NCI-H1694 treated with DMSO at 0.1 percent for 48 hours (cell line): ENCODE measurements at places on chromosomes 11 and 22.
A peak's percentile ranks its signal among the peaks of the same experiment; 100 is the strongest.

GRCh38 chr22:23218053-23218866, 38.0 kb downstream of the BCR start:
- DNase-seq, result no peak

- DNase-seq, result no peak
These were observed 56.9 kb downstream of the ATG16L2 start for GRCh38 chr11:72871119-72871518.

- DNase-seq, result peak; percentile 25
These were observed 1.6 kb downstream of the NR1H3 start for GRCh38 chr11:47259232-47259977.

- DNase-seq, result no peak
These were observed 537.4 kb upstream of the B3GAT1 start for GRCh38 chr11:134949121-134950090.

DNA sequence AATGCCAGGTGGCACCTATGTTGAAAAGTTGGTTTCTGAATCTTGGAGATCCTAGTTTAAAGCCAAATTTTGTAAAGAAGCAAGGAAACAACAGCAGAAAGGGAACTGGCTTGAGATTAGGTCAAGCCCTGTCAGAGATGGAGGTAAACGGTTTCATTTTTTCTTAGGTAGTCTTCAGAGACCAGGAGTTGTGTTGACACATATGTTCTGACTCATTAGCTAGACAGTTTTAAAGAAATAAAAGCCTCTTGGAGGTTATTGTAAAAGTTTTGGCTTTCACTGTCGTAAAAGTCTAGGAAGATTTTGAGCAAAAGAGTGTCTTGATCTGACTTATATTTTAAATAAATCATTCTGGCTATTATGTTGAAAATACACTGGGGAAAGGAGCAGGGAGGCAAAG, 151.5 kb upstream of the CTSC start:
- DNase-seq, result no peak

DNA sequence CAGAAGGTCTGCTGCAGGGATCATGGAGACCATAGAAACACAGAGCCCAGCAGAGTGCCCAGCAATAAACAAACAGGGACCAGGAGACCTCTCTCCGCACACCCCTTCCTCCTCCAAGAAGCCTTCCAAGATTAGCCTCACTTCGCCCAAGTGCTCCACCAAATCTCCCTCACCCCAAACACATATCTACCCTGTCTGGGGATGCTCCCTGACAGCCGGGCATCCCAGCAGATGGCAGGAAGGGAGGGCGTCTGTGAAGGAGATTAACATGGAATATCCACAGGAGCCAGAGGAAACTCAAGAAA, 26.5 kb downstream of the ARAP1 start:
- DNase-seq, result no peak

GRCh38 chr22:23621082-23621780, 10.9 kb downstream of the DRICH1 start:
- DNase-seq, result no peak

DNA sequence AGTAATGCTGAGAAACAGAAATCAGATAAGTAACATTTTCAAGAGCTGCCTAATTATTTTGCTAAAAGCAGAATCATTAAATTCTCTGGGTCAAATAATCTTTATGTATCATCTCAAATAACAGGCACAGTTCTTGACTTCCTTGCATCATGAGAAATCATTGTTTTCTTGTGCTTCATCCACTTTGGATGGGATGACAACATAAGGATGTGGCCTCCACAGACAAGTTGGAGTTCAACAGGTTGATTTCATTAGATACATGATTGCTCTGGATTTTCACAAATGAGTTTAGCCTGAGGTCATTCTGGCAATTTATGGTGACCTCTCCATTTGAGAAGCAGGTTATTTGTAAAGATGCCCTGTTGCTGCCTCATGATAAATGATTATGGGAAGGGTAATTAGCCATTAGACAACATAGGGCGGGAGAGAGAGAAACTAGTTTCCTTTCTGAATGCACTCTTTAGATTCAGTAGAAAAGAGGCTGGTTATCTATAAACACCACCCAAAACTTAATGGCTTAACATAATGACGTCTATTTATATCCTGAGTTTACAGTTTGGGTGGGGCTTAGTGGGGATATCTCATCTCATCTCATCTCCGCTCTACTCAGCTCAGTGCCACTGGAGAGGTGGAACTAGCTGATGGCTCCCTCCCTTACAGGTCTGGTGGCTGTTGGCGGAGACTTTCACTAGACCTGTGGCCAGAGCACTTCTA, 35.0 kb upstream of the ADORA2A start:
- no peak for DNase-seq

DNA sequence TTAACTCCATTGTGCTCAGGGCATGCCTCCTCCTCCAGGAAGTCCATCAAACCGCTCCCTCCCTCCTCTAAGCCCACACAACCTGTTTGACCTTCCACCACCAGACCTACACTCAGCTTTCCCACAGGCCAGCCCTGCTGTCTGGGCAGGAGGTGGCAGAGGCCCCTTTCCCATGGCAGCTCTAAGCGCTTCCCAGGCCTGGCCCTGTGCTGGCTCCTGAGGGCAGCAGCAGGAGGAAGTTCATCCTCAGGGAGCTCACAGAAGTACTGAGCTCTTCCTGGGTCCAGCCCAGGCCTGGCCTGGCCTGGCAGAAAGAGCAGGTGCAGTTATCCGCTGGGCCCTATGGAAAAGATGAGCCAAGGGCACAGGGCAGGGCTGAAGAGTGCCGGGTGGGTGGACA, 31.4 kb downstream of the ARAP1 start:
- DNase-seq, result no peak

DNA sequence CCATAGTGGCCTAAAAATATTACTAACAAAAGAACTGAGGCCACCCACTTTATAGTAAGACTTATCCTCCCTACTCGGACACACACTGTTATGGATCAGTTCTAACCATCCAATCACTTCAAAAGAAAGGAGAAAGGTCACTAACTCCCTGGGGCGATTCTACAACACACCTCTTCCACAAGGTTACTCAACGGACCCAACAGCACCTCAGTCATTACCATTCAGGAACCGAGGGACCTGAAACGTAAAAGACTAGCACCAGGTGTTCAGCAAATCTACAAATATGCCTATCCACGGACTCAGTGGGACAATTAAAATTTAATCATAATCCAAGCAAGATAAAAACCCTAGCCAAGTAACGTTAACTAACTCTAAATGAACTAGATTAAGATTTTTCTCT, 1.6 kb downstream of the HNRNPUL2 start:
- no peak for DNase-seq

DNA sequence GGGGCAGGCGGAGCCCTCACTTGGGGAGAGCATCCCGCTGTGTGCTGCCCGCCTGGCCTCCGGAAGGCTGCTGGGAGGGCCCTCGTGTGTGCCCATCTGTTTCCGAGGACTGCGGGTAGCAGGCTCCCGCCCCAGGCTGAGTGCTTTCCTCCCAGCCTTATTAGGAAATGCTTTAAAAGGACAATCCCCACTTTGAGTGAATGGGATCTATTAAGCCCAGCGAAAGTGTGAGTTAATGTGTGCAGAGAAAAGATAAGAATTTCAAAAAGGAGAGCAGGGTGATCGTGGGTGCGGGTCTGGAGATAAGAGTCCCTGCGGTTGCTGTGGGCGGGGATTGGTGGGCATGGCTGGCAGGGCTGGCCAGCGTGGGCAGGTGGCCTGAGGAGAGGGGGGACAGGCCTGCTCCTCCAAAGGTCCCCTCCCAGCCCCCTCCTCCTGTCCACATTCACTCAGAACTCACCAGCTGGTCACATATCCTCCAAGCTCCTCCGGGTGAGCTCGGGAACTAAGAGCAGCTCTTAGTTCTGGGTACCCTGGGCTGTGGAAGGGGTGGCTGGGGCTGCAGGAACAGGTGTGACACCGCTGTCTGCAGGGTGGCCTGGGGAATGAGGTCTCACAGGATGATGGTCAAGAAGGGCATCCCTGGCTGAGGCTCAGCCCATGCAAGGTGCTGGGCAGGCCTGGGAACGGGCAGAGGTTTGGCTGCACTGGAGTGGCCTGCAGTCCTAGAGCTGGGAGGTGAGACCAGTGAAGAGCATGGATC, 1260.3 kb downstream of the BRD1 start:
- DNase-seq, result peak; percentile 28

DNA sequence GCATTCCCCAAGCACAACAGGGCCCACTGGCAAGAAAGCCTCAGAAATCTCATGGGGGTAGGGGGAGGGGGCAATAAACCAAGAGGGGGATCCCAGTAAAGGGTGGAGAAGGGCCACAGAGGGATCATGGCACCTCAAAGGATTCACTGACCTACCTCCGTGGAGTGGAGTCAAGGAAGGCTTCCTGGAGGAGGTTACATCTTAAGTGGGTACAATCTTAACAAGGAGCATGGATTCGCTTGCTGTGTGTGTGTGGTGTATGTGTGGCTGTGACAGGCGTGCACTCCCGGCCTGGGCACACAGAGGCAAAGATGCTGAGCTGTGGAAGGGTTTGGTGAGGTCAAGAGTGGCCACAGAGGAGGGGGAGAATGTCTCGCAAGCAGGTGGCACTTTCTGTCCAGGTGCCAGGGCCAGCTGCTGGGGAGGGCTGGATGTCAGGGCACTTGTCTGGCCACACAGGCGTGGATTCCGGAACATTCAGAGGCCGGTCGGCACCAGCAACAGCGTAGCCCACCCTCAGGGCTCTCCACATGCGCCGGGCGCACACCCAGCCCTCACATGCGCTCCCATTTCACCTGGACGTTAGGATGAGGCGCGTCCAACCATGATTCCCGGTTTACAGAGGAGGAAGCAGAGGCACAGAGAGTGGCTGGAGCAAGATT, 43.3 kb downstream of the WNT7B start:
- no peak for DNase-seq

DNA sequence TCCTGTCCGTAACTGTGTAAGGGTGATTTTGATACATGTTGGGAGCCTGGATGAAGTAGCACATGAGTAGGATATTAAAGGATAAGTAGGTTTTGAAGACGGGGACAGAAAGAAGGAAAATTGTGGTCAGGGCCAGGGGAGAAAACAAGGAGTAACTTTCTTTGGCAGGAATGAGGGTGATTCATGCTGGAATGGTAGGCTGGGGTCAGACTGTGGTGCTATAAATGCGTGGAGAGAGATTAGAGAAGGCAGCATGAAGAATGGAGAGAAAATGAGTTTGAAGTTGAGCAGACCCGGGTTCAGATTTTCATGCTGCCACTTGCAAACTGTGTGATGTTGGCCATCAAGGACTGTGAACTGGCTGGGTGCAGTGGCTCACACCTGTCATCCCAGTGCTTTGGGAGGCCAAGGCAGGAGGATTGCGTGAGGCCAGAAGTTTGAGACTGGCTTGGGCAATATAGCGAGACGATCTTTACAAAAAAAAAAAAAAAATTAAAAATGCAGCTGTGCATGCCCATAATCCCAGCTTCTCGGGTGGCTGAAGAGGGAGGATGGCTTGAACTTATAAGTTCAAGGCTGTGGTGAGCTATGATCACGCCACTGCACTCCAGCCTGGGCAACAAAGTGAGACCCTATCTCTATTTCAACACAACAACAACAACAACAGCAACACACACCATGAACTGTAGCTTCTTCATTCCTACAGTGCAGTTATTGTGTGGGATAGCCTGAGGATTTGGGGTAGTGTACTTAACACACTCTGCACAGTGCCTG, 22.3 kb downstream of the ZBTB16 start:
- DNase-seq, result no peak

DNA sequence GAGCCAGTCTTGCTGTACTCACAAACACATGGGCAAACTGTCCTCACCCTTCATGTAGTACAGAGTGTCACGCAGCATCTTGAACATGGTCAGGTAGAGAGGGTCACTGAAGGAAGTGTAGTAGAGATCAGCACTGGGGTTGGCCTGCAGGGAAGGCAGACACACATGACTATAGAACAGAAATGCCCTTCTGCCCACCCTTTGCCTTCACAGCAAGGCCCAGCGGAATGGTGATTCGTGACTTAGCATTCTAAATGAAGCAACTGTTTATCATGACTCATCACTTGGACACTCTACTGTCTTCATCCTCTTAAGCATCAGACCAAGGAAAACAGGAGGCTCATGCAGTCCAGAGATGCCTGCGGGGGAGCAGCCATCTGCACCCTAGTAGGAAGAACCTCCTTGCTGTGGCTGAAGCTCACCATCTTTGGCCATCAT, 33.4 kb downstream of the SERPIND1 start:
- no peak for DNase-seq

DNA sequence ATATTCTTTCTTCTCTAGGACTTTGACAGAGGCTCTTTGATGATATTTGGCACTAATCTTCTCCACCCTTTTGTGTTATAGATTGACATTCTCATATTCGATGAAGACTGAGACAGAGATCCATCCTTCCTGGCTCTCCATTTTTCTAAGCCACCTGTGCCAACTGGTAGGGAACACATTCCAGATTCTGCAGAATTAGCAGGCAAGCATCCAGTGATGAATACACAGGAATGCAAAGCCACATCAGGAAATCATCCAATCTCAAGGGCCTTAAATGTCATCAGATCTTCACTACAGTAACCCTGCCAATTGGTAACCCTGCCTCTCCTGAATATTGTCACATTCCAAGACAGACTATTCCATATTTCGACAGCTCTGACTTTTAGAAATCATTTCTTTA, 718.4 kb upstream of the API5 start:
- DNase-seq, result no peak

DNA sequence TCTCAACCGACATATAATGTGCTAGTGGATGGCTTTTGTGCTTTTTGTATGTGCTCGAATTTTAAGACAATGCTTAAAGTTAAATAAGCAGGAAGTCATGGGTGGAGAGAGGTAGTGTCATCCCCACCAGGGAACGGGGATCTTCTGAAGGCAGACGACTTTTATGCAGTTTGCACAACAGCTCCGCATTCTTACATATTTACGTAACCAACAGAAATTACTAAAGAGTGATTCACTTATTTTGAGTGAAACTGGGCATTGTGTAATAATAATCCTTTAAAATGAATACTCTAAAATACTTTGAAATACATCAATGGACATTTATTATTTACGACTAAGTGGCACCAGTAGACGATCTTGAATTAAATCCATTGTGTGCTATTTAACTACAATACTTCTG, 305.1 kb downstream of the CNTN5 start:
- DNase-seq, result no peak

GRCh38 chr11:133906746-133907145, 50.0 kb downstream of the IGSF9B start:
- no peak for DNase-seq

GRCh38 chr11:93501856-93502255, 41.3 kb downstream of the SMCO4 start:
- no peak for DNase-seq

DNA sequence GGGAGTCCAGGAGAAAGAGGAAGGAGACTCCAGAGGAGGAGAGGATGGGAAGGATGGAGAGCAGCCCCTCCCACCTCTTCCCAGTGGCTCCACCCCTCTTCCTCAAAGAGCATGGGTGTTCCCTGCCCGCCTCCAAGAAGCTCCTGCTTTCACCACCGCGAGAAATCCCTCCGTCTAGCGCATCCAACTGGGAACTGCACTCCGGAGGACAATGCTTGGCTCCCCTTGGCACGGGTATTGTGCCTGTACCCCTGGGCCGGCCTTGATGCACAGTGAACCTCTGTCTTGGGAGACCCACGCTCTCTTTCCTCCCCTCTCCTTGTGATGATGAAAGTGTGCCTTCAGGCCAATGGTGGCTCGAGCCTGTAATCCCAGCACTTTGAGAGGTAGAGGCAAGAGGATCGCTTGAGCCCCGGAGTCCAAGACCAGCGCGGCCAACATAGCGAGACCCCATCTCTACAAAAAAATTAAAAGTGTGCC, 14.9 kb upstream of the ADA2 start:
- no peak for DNase-seq

GRCh38 chr11:15805726-15806125, 550.6 kb downstream of the SOX6 start:
- DNase-seq, result no peak

- DNase-seq, result no peak
These were observed 510.8 kb downstream of the NELL1 start for GRCh38 chr11:21180182-21180581.
